ENCODE measurements at places on chromosomes 1 and 21.

DNA sequence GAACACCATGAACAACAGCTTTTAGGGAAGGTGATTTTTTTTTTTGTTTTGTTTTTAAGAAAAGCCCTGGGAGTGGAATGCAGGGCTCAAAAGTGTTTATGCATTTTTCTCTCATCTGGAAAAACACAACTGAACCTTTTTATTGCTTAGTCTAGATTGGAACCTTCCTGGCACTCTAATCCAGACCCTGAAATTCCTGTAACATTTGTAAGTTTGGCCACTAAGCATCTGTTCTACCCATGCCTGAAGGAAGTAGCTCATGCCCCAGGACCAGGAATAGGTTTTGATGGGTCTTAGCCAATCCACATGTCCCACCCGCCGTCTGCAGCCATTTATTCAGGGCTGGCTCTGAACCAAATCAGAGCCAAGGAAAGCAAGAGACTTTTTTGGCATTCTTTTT, 39.7 kb upstream of the SLC2A1 start:
- DNase-seq = no peak

DNA sequence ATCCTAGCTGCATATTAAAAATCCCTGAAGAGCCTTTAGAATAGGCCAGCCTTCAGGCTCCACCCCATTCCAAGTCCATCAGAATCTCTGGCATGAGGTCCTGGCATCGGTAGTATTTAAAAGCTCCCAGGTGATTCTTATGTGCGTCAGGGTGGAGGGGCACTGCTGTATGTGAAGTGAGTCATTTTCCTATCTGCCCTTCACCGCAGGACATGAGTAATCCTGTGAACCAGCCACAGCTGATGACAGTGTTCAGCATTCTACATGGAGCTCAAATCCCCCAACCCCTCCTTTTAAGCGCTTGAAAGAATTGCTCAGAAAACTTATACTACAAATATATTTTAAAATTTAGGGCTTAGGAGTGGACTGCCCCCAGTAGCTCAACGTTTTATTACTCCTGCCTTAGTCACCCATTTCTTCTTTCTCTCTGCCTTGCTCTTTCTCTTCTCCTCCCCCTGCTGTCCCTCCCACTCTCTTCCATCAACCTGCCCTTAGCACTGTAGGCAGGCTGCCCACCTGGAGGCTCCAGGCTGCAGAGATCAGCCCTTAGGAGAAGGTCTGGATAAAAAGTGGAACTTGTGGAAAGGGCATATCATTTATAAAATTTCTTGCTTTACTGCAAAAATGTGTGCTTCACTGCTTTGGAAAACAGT, 73.8 kb upstream of the ZNF281 start:
- DNase-seq = peak; percentile 13

DNA sequence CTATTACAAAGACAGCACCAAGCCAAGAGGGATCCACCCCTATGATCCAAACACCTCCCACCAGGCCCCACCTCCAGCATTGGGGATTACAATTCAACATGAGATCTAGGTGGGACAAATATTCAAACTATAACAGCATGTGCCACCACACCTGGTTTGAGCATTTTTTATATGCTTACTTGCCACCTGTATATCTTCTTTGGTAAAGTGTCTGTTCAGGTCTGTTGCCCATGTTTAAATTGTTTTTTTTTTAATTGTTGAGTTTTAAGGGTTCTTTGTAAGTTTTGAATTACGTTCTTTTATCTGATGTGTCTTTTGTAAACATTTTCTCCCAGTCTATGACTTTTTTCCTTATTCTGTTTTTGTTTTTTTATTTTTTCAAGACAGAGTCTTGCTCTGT, 83.4 kb downstream of the LRIG2 start:
- no peak for DNase-seq

- no peak for DNase-seq
Measured at GRCh38 chr21:32371913-32372314, 20.9 kb downstream of the URB1 start.

- no peak for DNase-seq
Measured at GRCh38 chr1:158095737-158096335, 84.9 kb upstream of the CD1D start.

- DNase-seq = no peak
Measured at GRCh38 chr21:41660748-41661147, 106.1 kb downstream of the RIPK4 start.

DNA sequence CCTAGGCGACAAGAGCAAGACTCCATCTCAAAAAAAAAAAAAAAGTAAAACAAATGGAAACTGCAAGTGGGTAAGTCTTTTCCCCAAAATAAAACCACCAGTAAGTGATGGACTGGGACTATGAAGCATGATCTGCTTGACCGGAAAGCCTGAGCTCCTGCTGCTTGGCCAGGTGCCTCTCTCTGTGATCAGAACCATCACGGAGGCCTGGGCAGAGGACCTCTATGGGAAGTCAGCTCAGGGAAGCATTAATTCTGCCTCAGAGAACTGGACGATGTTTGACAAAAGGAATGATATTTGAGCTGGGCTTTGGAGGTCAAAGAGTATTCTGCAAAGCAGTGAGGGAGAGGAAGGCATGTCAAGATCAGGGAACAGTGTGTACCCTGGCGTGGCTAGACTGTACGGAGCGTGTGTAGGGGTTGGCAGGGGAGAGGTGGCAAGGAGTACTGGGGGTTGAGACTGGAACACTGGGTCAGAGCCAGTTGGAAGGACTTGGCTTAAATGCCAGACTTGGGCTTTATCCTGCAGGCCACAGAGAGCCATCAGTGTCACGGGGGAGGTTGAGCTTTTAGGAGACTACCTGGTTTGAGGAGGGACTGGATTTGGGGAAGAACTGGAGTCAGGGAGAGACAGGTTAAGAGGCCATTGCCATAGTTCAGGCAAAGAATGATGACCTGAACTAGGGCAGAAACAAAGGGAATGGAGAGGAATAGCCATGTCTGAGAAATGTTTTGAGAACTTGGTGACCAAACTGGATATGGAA, 16.4 kb downstream of the ATP1A2 start:
- no peak for DNase-seq

DNA sequence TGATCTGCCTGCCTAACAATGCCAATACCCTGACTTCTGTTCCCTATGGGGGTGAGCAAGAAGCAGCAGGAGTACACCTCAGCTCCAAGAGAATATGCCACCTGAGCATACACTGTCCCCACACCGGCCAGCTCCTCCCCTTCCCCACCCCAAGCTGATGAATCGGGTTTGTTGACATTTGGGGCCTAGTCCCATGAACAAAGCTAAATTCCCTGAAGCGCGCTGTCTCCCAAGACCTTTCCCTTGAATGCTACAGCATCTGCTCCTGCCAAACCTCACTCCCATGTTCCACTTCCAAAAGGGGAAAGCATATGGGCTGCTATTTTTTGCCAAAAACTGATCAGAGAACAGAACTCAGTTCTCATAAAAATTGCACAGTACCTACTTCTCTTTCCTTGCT, 220.4 kb upstream of the CAMK1G start:
- no peak for DNase-seq

DNA sequence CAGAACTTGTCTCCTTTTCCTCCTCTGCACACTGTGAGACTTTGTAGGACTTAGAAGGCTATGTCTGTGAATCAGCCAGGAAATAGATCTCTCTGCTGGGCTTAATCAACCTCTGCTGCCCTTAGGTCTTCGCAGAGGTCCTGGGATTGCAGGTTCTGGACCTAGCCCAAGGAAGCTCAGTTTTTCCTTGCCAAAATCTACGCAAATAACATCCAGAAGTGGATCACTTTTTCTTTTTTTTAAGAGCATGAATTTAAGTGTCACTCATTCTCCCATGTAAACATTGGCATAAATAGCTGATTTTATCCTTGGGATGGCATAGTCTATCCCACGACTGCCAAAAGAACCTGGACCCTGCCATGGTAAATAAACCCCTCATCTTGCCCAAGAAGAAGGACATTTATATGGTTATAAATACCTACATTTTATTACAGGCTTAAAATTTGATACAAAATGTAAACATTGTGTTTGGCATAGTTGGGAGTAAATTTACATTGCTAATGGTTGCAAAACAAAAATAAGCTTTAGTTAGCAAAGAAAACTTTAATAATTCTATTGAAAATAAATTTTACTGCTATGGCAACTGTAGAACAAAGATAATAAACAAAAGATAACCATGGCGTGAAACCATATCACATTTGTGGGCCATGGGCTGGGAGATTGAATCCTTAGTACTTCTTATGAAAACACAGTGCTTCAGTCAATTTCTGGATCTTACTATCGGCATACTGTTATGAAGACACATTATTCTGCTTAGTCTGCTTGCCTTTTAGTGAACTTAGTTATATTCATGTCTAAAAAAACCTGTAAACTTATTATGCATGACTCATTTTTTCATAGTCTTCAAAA, 24.5 kb upstream of the DISC1 start:
- no peak for DNase-seq

- no peak for DNase-seq
Measured at GRCh38 chr1:109500941-109501381, 7.1 kb downstream of the CYB561D1 start.

- no peak for DNase-seq
Measured at GRCh38 chr1:199009447-199009846, 370.6 kb downstream of the PTPRC start.

GRCh38 chr1:107056426-107057196, at the start of gene PRMT6:
TSS of gene PRMT6 (plus strand) at chr1:107056674. CDS start at chr1:107056716, 42 bp downstream.
- peak; percentile 69 for DNase-seq

DNA sequence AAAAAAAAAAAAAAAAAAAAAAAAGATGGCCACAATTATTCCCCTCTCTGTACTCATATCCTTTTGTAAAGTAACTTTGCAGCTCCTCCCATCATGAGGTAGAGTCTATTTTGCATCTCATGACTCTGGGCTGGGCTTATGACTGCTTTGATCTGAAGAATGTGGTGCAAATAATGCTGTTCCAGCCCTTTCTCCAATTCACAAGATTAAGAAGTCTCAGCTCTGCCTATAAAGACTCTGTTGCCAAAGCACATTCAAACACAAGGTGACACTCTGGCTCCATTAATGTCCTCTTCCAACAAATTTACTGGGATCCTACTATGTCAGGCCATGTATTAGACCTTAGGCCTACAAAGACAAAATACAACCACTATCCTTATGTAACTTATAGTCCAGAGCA, 64.8 kb upstream of the PTCH2 start:
- DNase-seq = no peak

DNA sequence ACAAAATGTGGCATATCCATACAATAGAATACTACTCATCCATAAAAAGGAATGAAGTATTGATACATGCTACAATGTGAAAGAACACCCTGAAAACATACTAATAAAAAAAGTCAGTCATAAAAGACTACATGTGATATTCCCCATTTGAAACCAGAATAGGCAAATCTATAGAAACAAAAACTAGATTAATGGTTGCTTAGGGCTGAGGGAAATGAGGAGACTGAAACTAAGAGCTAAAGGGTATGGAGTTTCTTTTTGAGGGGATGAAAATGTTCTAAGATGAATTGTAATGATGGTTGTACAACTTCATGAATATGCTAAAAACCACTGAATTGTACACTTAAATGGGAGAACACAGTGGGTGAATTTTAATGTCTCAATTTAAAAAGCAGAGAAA, 50.9 kb downstream of the ACBD6 start:
- no peak for DNase-seq

DNA sequence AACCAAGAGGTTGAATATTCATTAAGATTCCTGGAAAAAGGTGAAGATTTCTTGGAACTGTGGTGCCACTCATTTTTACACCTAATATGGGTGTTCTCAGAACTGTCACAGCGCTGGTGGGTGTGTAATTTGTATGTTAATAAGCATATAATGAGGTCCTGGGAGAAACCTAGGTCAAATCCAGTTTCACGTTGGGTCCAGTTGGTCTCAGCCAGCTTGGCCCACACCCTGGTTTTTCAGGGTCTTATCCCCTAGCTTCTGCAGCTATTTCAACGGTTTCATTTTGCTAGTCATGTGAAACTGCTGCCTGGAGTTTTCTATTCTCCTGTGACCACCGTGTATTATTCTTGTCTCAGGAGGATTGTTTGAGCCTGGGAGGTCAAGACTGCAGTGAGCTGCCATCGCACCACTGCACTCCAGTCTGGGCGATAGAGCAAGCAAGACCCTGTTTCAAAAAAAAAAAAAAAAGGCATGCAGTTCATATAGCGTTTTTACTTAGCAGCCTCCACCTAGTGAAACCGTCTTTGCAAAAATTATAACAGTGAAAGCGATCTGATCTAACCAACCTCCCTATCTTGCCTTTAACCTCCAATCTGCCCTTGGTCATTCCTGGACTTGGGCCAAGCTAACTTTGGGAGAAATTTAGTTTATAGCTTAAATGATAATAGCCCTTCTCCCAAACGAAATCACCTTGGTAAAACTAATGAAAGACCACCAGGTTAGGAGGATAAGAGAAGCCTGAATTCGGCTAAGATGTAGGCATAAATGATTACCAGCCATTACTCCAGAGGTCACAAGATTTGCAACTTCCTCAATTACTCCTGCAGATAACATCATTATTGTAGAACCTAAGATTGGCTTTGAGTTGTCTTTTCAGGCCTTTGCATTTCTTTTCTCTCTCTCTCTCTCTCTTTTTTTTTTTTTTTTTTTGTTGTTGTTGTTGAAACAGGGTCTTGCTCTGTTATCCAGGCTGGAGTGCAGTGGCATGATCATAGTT, 44.0 kb downstream of the PTAFR start:
- no peak for DNase-seq

- peak; percentile 9 for DNase-seq
Measured at GRCh38 chr1:101128211-101128727, 102.7 kb upstream of the DPH5 start.

GRCh38 chr21:44533121-44533890, 6.7 kb downstream of the KRTAP10-1 start:
- no peak for DNase-seq

DNA sequence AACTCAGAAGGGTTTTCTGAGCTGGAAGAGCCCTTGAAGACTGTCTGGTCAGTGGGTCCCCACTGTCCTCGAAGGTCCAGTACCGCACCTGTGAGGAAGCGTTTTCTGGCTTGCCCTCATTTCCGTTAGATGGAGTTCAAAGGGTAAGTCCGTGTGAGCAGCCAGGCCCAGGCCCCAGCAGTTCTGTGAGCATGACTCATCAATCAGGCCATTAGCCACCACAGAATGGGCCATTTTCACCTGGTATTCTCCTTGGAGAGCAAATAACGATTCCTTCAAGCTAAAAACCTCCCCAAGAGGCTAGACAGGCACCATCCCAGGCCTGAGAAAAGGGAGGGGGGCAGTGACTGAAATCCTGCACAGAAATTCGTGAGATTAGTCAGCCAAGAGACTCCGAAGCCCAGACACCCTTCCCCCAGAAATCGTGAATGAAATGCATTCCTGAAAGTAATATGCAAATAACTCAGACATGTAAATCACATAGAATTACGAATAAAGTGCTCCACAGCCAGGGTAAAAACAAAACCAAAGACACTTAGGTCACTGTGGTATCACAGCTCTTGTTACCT, 66.0 kb downstream of the BCAR3 start:
- no peak for DNase-seq

All from activated effector memory CD4-positive, alpha-beta T cell treated with Interleukin-2 at 50 U/mL for 16 hours (primary cell).